NCI-H2171 treated with DMSO at 0.1 percent for 48 hours (cell line): ENCODE measurements at places on chromosomes 3 and 15.

DNA sequence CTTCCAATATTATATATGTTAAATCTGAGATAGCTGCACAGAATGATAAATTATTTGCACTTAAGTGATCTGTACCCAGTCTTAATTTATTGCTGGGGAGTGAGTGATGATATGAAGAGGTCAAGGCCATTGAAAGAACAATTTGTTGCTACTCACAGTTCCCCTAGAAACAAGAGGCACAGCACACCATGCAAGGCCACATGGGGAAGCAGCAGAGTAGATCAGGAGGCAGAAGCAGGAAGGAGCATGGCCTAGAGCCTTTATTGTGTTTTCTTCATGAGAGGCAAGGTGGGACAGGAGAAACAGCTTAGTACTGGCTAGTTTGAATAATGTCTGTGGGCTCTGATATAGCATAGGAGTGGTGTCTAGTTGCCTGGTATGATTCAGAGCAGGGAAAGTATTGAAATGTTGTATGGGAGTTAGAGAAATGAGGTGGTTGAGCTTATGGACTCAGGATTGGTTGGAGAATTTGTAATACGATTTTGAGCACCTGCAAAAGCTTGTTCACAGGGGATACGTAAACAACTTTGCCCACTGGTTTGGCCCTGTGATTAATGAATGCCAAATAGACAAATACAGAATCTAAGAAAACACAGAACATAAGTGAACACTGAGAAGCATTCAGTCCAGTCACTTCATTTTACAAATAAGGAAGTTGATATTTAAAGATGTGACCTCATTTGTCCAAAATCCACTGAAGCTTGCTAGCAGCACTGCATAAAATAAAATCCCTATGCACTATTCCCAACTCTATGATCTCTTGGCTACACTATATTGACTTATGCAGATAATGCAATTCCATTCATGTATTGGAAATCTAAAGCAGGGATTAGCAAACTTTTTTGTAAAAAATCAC is 71.7 kb downstream of the TMCO5A start:
- DNase-seq: no peak

- no peak for DNase-seq
These were observed 745.9 kb downstream of the ZBBX start for GRCh38 chr3:166634091-166634746.

GRCh38 chr15:31344823-31345605 is 18.4 kb downstream of the KLF13 start:
- DNase-seq: peak; percentile 79

DNA sequence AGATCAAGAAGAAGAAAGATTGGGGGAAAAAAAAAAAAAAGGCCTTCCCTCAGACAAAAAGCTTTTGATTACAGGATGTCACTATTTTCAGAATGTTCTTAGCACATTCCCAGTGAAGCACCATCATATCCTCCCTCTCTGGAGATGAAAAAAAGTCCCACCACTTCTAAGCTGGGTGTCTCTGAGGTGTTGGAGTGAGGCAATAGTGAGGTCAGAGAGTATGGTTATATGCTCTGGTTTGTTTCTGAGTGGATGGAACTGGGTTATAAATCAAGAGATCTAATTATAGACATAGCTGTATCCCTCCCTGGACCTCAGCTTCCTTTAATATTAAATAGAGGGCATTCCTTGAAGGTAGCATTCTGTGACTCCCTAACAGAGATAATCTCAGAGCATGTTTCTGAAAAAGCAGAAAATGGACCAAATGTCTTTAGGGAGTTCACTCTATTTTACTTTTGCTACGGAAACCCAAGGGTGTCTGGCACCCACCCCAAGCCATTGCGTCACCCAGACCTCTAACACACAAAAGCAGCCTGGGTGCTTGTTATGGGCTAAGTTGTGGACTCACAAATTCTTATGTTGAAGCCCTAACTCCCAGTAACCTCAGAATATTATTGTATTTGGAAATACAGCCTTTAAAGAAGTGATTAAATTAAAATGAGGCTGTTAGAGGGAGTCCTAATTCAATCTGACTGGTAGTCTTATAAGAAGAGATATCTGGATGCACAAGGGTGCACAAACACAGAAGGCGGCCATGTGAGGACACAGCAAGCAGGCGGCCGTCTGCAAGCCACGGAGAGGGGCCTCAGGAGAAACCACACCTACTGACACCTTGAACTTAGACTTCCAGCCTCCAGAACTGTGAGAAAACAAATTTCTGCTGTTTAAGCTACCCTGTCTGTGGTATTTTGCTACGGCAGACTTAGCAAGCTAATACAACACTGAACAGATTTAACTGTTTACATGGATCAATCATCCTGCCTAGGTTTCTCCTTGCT is 81.5 kb downstream of the MB21D2 start:
- DNase-seq: no peak
